ENCODE measurements at places on chromosomes 2 and 18.

DNA sequence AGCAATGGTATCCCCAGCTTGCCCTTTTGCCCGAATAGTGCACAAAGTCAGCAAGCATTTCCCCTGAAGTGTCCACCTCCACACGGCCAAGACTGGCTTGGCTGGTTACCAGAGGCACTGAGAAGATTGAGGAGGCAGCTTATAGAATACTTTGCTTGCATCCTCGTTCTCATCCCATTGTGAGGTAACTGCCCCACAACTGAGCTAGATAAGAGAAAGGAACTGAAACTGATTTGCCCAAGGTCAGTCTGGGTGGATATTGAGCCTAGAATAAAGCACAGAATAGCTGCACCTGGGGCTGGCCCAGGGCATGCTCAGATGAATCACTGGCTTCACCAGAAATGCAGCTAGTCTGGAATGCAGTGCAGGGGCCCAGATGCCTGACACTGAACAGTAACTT, 32.7 kb upstream of the MAP4K3 start:
- no peak for DNase-seq

DNA sequence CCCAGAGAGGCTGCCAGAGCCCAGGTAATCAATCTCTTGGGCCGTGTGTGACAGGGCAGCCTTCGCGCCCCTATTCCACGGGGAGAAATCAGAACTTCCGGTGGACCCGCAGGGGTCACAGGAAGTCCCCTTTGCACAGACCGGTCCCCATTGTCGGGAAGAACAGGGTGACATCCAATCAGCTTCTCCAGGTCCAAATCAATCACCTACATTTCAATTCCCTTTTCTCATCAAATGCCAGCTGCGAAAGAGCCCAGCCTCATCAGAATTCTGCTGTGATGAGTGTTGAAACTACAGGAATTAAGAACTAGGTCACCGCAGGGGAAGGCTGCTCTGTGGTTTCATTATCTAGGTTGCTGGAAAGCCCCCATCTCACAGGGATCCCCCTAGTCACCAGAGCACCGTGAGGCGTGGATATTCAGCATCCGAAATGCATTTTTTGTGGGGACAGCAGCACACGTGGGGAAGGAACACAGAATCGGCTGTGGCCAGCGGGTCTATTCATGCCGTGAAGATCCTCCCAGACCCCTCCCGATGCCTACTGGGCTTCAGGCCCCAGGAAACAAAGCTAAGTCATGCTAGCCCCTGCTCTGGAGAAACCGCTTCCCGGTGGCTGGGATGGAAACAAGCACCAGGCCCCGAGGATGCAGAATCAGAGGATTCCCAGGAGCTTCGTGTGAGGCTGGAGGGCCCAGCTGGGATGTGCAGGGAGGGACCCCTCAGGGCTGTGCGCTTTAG, 193.7 kb upstream of the ID2 start:
- no peak for DNase-seq

- no peak for DNase-seq
Measured at GRCh38 chr18:45357686-45358470, 257.4 kb upstream of the SLC14A2 start.

- no peak for DNase-seq
Measured at GRCh38 chr2:119442850-119443249, 11.2 kb downstream of the TMEM37 start.

GRCh38 chr2:16216558-16216945, 276.2 kb downstream of the MYCN start:
- no peak for DNase-seq

- DNase-seq: no peak
Measured at GRCh38 chr2:238439917-238440316, 13.2 kb downstream of the ASB1 start.

- DNase-seq: no peak
Measured at GRCh38 chr2:200447139-200447855, 62.6 kb downstream of the KCTD18 start.

DNA sequence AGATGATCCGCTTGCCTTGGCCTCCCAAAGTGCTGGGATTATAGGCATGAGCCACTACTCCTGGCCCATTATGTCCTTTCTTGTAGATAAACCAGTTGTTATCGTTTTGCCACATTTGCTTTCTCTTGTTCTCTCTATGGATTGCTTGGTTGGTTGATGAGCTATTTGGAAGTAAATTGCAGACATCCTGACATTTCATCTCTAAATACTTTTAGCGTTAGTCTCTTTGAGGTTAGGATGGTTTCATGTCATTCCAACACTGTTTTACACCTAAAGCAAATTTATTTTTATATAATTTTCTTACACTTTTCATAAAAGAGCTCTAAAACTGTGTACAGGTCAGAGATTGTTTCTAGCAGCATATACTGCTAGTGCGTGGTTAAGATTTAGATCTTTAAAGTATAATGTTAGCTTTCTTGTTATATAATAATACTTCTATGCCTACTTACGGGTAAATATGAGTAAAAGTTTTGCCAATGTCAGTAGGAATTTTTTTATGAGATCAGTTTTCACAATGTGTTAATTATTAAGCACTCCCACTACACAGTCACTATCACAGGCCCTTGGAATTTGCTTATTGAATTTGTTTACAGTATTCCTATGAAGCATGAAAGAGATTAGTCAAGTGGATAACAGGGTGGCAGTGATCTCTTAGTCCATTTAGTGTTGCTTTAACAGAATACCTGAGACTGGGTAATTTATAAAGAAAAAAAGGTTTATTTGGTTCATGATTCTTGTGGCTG, 10.3 kb downstream of the POLI start:
- DNase-seq: no peak

GRCh38 chr2:238784671-238785527, 63.0 kb upstream of the TWIST2 start:
- no peak for DNase-seq

DNA sequence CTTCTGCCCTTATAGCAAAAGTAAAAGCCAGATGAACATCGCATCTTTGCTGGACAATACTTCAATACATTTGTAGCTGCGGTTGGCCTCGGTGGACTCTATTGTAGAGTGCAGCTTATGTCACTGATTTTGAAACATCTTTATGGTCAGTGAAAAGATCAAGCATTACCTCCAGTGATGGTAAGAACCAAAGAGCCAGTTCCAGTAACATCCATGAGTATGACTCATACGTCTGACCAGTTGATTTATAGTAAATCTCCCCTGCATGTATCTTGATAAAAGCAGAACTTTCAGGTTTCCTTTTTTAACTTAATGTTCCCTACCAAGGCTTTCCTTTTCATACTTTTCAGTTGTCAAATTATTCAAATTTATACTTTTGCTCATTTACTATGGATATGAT, 119.2 kb upstream of the HNRNPA3 start:
- DNase-seq: no peak

GRCh38 chr2:59237311-59237710, 996.2 kb upstream of the FANCL start:
- DNase-seq: no peak

DNA sequence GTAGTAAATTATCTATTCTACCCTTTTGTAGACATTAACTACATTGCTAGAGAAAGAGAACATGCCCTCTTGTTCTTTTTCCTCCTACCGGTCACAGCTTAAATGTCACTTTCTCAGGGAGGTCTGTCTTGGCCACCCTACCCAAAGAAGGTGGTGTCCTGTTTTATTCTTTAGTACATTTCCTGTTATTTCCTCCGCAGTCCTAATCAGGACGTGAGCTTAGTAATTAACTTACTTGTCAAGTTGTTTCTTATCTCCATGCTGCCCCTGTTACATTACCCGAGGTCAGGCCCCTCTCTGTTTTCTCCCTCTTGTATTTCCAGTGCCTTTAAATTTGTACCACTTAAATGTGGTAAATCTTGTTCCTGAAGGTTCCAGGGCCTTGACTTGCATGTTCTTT, 73.7 kb upstream of the RMDN2 start:
- no peak for DNase-seq

GRCh38 chr18:45938488-45938935, 28.6 kb downstream of the EPG5 start:
- DNase-seq: no peak
